Pancreas (tissue), 10 donors: ENCODE measurements at places on chromosomes 3 and 15. TPM values are rescaled to one million over a fixed set of nuclear protein-coding genes. Genes with fewer than 3 reads are reported as not detected.
A peak's percentile ranks its signal among the peaks of the same experiment; 100 is the strongest.

Gene ERC2
- total RNA-seq = 1.3 TPM

Gene TCF12
- total RNA-seq = 29.6 TPM

Gene GOLGA8T
- total RNA-seq = 0.71 TPM

Gene PAK6
- 5.7 TPM for total RNA-seq

DNA sequence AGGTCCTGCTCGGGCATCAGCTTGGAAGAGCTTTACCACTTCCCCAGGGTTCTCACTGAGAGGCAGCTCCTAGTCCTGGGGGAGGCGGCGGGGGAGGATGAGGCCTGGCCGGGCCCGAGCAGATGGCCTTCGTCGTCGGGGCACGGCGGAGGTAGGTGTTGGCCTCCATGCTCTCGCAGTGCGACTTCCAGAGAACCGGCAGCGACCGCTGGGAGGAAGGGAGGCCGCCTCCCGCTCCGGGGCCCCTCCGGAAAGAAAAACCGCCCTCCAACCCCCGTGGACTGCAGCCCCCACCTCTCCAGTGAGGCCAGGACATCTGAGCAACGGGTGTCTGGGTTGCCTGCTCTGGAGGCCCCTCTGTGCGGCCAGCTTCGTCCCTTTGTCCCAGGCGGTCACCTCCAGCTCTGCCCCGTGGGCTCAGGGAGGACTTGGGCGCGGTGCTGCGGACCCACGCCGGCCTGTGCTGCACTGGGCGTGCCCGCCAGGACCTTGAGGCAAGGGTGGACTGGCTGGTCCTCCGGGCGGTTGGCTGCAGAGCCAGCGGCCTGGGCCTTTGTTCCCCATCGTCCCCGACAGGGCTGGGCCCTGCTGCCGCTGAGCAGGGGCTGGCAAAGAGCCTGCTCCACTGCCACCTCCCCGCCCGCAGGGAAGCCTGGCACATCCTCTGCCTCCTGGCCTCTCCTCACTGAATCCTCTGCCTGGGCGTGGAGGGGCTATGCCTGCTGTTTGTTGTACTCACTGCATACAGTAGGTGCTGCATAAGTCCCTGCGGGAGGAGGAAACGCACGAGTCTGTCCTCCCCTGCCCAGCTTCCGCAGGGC is 13.6 kb upstream of the GP9 start:
- peaks cover 3% of the 10 kb centered on the region for H3K4me1 ChIP-seq
- no peak overlapping the region for H3K4me3 ChIP-seq
- DNase-seq = no peak
- no peaks in the 10 kb centered on the region for H3K27me3 ChIP-seq
- no peaks in the 10 kb centered on the region for H3K36me3 ChIP-seq
- H3K27ac ChIP-seq = no peak overlapping the region

GRCh38 chr3:104106276-104106675 is 1260.4 kb upstream of the ALCAM start:
- no peaks in the 10 kb centered on the region for H3K4me1 ChIP-seq
- H3K36me3 ChIP-seq = no peaks in the 10 kb centered on the region
- DNase-seq = no peak
- no peaks in the 10 kb centered on the region for H3K27me3 ChIP-seq
- no peak overlapping the region for H3K4me3 ChIP-seq

- H3K4me1 ChIP-seq = no peaks in the 10 kb centered on the region
- no peak overlapping the region for H3K27ac ChIP-seq
- DNase-seq = no peak
- no peak overlapping the region for H3K4me3 ChIP-seq
- no peaks in the 10 kb centered on the region for H3K27me3 ChIP-seq
These were observed 147.7 kb downstream of the SMAD6 start for GRCh38 chr15:66849746-66850077.

- no peaks in the 10 kb centered on the region for H3K36me3 ChIP-seq
- H3K27me3 ChIP-seq = no peaks in the 10 kb centered on the region
- no peaks in the 10 kb centered on the region for H3K4me1 ChIP-seq
- no peak overlapping the region for H3K27ac ChIP-seq
These were observed 59.8 kb downstream of the AGTR1 start for GRCh38 chr3:148757238-148758215.

- peaks cover 8% of the 10 kb centered on the region for H3K4me1 ChIP-seq
- no peaks in the 10 kb centered on the region for H3K27me3 ChIP-seq
- no peak for DNase-seq
- no peak overlapping the region for H3K4me3 ChIP-seq
These were observed 184.5 kb downstream of the STAG1 start for GRCh38 chr3:136567599-136568188.

DNA sequence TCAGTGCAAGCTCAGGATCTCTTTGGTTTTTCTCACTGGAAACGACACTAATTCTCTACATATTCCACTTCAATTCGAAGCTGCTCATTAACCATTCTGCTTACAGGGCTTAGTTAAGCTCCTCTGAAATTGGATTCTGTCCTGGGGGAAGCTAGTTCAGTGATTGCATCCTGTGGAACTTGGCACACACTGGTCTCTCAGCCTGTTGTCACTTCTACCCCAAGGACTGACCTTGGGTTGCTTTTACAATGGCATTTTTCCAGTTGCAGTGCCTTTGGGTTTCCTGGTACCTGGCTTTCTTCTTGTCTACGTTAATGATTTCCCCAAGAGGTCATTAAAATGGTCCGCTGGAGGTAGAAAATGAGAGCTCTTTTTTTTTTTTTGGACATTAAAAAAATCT is 33.3 kb upstream of the GABRB3 start:
- H3K36me3 ChIP-seq = no peaks in the 10 kb centered on the region
- H3K4me3 ChIP-seq = no peak overlapping the region
- peaks cover 10% of the 10 kb centered on the region for H3K4me1 ChIP-seq
- peak overlapping the region; percentile 49 for H3K27ac ChIP-seq
- peak; percentile 76 for DNase-seq

- H3K4me1 ChIP-seq = no peaks in the 10 kb centered on the region
- H3K27me3 ChIP-seq = no peaks in the 10 kb centered on the region
- H3K4me3 ChIP-seq = no peak overlapping the region
- no peak overlapping the region for H3K27ac ChIP-seq
These were observed 28.9 kb downstream of the IGSF10 start for GRCh38 chr3:151431940-151432339.

DNA sequence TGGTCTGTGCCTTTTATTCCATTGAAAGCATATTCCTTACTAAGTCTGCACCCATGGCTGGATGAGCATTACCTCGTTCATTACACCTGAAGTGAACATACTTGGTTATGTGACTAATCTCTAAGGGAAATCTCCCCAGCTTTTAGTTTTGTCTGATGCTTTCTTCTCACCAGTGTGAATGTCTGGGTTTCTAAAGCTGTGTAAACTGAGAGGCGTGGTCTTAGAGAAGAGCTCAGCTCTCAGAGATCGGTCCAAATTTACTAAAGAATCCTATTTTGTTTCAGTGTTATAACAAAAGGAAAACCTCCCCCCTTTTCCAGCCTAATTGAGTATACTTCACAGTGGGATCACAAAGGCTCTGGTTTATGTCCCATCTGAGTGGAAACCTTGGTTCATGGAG is 352.3 kb downstream of the PTPRG start:
- DNase-seq = no peak
- no peaks in the 10 kb centered on the region for H3K27me3 ChIP-seq
- no peak overlapping the region for H3K27ac ChIP-seq

DNA sequence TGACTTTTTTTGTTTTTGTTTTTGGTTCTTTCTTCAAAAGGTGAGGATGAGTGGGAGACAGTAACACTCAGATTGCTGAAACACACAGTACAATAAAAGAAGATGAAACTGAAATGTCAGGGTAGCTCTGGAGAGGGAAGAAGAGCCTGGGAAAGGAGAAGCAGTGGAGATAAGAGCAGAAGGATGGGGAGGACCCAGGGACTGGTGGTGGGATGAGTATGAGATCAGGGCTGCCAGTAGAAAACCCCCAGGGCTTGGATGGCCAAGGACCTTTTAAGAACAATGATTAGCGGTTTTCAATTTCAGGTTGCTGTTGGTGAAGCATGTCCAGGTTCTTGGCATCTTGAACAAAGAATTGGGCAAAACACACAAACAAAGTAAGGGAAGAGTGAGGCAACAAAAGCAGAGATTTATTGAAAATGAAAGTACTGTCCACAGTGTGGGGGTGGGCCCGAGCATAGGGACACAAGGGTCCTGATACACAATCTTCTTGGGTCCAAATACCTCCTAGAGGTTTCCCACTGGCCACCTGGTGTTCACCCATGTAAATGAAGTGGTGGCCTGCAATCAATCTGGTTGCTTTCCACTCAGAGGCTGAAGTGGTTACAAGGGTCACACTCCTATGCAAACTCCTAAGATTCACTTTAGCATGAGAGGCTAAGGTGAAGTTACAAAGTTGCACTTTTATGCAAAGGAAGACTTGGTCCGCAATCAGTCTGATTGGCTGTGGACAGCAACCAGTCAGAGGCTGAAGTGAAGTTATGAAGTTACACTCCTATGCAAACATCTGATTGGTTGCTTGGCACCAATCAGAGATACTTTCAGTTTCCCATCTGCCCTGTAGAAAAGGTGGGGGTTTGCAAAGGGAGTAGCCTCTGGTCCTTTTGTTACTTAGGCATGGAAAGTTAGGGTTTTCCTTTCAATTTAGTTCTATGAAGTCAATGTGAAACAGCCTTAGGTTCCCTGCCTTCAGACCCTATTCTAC is 26.1 kb upstream of the MFSD1 start:
- H3K27ac ChIP-seq = no peak overlapping the region
- no peaks in the 10 kb centered on the region for H3K36me3 ChIP-seq
- H3K4me1 ChIP-seq = no peaks in the 10 kb centered on the region
- no peaks in the 10 kb centered on the region for H3K27me3 ChIP-seq

GRCh38 chr3:131795390-131796090 is 239.3 kb downstream of the CPNE4 start:
- H3K36me3 ChIP-seq = no peaks in the 10 kb centered on the region
- H3K27ac ChIP-seq = no peak overlapping the region
- H3K4me1 ChIP-seq = no peaks in the 10 kb centered on the region
- DNase-seq = no peak
- H3K4me3 ChIP-seq = no peak overlapping the region

DNA sequence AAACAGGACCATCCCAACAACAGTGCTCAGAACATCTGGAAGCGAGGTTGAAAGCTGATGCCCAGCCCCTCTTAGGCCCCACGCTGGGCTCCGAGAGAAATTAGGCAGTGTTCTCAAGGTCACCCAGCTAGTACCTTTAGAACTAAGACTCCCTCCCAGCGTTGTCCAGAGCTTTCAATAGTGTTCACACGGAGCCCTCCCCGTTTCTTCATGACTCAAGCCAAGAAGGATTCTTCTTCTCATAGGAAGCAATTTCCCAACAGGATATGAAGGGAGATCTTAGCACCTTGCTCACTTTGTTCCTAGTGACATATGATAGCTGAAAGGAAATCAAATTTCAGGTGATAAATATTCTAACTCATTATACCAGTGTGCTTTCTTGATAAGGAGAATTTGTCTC is 244.2 kb upstream of the ST8SIA2 start:
- no peaks in the 10 kb centered on the region for H3K36me3 ChIP-seq
- DNase-seq = no peak
- H3K4me3 ChIP-seq = no peak overlapping the region
- H3K27ac ChIP-seq = no peak overlapping the region
- H3K4me1 ChIP-seq = no peaks in the 10 kb centered on the region

DNA sequence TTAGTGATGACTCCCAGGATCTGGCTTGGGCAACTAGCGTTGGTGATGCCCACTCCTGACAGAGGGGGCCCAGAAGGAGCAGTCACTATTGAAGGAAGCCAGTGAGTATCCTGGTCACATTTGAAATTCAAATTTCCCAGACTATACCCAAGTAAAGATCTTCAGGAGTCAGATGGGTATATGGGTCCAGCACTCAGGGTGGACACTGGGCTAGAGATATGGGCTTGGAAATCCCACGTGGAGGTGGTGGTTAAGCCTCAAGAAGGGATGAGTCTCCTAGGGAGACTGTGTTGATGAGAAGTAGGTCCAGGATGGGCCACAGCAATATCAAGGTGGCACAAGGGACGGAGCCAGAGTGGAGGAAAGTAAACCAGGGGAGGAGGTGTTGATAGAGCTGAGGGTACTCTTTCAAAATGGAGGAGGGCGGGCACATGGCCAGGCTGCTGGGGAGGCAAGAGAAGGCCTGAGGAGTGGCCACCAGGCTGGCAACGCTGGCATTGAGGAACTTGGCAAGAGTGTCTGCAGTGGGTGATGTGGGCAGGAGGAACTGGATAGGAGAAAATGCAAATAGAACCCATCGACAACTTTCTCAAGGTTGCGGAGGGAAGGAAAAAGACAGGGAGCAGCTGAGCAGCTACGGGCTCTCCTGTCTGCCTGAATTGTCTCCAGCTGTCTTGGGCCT is 3.7 kb upstream of the SLCO2A1 start:
- no peaks in the 10 kb centered on the region for H3K36me3 ChIP-seq
- H3K27ac ChIP-seq = no peak overlapping the region
- H3K4me1 ChIP-seq = no peaks in the 10 kb centered on the region
- H3K4me3 ChIP-seq = no peak overlapping the region
- H3K27me3 ChIP-seq = no peaks in the 10 kb centered on the region

DNA sequence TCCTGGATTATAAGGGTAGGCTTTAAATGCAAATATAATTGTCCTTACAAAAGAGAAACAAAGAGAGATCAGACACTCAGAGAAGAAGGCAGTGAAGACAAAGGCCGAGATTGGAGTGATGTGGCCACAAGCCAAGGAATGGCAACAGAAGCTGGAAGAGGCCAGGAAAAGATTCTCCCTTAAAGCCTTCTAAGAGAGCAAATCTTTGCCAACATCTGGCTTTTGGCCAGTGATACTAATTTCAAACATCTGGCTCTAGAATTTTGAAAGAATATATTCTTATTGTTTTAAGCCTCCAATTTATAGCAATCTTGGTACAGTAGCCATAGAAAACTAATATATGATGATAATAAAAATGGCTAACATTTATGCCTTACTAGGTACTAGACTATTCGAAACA is 615.8 kb upstream of the ZNF385D start:
- no peak overlapping the region for H3K4me3 ChIP-seq
- no peak for DNase-seq
- no peaks in the 10 kb centered on the region for H3K36me3 ChIP-seq

DNA sequence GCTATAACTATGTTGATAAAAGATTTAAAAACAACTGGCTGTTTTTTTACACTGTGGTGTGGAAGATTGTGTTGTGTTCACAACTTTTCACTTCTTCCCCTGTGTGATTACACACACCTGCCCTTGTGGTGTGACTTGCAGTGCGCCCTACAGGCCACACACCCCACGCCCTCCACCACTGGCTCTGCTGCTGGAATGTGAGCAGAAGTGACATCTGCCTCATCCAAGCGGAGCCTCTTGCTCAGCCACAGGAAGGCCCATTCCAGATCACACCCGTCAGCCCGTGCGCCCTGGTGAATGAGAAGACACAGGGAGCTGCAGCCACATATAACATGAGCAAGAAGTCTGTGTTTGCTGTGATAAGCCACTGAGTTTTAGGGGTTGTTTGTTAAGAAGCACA is 7.0 kb downstream of the CCR2 start:
- H3K36me3 ChIP-seq = no peaks in the 10 kb centered on the region
- no peak for DNase-seq
- H3K27me3 ChIP-seq = no peaks in the 10 kb centered on the region
